ENCODE measurements at places on chromosomes 3 and 15. TPM values are rescaled to one million over a fixed set of nuclear protein-coding genes. Genes with fewer than 3 reads are reported as not detected.

GRCh38 chr15:60363087-60363549, 34.7 kb downstream of the ANXA2 start:
- peak; percentile 28 for DNase-seq

GRCh38 chr3:23748398-23749110, 57.2 kb upstream of the UBE2E1 start:
- DNase-seq, result no peak

DNA sequence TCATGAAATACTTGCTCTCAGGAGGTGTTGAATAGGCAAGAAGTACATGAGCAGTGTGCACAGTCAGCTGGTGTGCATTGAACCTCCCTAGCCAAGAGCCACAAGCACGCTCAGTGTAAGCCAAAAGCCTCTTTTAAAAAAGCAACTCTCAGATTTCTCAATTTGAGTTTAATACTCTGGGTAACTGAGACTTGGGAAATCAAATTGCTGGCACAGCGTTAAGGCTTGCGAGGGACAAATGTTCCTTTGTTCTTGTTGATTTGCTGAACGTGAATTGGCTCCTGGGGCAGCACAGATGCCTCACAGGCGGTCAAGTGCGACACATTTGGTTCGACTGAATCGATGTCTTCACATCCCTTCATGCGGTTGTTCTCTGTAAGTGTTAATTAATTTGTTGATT, at the start of gene FAM240A:
Gene FAM240A (plus strand): TSS at position 202 of the 400 bp plus-strand sequence. CDS start 159 bp downstream, at position 361.
- DNase-seq, result no peak

DNA sequence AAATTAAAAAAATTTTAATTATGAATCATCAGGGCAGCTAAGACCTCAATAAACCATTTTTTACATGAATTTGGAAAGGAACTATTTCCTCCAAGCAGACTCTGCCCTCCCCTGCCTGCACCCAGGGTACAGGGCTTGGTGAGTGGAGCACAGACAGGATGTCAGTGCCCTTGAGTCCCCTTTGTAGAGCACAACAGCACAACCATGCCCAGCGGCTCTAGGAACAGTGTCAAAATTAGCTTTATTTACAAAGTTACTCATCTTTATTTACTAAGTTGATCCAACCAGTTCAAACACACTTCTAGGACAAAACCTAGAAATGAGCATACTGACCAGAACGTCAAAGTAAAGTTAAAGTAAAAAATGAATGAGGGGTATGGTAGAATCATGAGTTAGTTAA, 90.6 kb upstream of the TSC22D2 start:
- DNase-seq, result no peak

DNA sequence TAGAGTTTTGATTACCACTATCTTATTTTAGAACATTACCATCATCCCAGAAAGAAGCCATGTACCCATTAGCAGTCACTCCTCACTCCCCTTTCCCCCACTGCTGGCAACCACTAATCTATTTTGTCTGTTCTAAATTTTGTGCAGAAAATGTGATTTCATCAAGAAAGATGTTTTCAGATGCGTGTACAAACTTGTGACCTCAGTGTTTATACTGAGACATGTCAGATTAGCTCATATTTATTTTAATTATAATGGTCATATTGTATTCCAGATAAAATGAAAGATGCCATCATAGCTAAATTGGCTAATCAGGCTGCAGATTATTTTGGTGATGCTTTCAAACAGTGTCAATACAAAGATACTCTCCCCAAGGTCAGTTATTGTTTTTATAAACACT, 27.8 kb downstream of the PDCD6IP start:
- peak; percentile 6 for DNase-seq

DNA sequence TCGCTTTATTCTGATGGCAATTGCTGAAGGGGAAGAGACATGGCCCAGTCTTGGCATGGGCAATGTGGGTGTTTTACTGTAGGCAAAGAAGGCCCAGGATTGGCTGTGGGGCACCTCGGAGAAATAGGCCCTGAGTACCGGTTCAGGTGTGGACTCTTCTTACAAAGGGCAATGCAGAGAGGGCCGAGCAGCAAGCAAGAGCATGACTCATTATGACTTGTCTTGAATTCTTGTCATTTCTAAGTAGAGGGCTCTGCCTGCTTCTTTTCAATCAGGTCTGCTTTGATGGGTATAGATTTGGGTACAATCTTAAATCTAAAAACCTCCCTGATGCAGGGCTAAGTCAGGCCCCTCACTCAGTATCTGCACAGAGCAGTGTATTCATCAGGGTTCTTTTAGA, 14.8 kb upstream of the BUB1B start:
- DNase-seq, result no peak

- DNase-seq, result no peak
These were observed 14.8 kb downstream of the PBRM1 start for GRCh38 chr3:52670621-52671521.

GRCh38 chr3:62781121-62781520, 94.1 kb downstream of the CADPS start:
- no peak for DNase-seq

DNA sequence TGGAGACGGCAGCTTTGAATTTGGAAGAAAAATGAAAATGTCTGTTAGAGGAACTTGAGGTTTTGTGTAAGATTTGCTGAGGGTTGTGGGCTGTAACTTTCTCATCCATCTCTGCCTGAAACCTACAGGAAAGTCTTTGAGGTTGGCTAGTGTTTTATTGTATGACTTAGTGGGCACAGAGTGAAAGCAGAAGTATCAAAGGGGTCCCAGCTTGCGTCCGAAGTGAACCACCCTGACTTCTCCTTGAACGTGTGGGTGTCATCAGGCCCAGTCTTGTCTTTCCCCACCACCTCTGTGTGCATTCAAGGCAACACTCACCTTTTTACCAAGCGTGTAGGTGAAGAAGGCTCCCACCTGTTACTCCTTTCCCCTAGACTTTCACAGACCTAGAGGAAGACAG, 682.1 kb upstream of the CFAP20DC start:
- no peak for DNase-seq

DNA sequence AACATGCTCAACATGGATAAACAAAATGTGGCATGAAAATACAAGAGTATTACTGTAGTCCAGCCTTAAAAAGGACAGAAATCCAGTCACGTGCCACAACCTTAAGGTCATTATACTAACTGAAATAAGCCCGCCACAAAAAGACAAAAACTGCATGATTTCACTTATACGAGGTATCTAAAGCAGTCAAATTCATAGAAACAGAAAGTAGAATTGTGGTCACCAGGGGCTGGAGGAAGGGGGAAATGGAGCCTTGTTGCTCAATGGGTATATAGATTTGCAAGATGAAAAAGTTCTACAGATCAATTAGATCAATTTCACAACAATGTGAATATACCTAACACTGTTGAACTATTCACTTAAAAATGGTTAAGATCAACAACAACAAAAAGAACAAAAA, 7.4 kb downstream of the GLB1 start:
- DNase-seq, result no peak

GRCh38 chr3:58801541-58801940, 135.0 kb upstream of the FAM3D start:
- peak; percentile 75 for DNase-seq

DNA sequence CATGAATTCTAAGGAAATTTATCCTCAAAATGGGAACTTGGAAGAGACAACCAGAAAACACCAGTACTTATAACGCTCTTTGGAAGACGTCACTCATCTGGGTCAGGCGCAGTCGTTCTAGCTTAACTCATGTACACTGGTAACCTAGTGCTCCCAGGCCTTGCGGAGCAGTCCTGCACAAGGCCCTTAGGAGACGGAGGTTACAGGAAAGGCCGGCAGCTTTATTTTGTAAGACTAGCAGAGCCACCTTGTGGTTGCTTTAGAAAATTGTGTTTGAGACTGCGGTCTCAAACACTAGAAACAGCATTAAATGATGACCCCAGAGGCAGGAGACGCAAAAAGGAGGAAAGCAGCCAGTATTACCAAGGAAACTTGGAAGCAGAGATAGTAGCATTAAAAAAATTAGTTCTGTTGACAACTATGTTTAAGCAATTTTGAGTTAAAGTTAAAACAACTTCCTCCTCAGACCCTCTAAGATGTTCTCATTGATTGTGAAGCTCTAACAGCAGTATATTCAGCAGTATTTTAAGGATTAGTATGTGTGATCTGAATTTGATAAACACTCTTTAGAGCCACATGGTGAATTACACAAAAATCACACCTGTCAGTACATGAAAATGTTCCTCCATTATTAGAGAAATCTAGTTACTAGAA, 141.9 kb upstream of the C2CD4B start:
- peak; percentile 72 for DNase-seq

DNA sequence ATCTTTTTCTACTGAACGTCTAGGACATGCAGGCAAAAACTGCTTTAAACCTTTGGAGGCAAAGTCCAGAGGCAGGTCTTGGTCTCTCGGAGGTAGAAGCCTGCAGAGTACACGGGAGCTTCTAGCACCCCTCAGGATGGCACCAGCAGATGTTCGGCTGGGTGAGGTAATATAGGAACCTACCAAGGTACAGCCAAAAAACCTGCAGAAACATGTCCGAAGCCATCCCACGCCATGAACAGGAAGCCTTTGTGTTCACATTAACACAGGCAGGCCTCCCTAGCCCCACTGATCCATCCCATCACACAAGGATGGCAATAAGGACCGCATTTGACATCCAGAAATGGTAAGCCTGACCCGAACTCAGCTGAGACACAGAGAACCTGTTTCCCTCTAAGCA, 157.9 kb upstream of the HES1 start:
- no peak for DNase-seq

DNA sequence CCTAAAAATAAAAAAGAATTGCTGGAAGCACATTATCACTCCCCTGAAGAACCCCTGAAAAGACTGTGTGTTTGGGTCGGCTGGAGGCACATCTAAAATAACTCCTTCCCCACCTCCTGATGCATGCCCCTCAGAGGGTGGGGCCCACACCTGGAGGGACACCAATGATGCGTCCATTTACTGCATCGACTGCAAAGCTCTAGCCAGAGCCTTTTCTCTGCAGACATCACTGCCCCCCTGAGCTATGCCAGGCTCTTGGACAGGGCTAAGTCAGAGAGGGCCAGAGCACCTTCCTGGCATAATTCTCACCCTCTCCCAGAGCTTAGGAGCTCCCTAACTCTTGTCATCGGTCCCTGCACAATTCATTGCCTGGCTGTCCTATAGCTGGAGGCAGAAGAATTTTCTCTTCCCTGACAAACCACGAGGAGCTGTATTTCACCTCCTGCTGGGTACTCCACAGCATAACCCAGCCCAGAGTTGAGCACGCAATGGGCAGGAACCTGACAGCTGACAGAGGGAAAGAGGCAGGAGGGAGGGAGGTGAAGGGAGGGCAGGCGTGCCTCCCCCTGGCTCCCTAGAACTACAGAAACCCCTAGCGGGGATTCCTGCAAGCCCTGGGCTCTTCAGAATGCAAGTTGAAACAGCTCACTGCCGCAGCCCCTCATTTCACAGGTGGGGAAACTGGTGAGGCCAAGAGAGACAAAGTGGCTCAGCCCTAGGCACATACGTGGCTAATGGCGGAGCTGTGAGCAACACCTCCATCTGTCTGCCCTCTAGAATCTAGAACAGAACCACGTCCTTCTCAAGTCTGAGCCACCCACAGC, 46.6 kb downstream of the XXYLT1 start:
- no peak for DNase-seq

- DNase-seq, result no peak
These were observed 269.2 kb upstream of the GOLIM4 start for GRCh38 chr3:168364967-168365366.

DNA sequence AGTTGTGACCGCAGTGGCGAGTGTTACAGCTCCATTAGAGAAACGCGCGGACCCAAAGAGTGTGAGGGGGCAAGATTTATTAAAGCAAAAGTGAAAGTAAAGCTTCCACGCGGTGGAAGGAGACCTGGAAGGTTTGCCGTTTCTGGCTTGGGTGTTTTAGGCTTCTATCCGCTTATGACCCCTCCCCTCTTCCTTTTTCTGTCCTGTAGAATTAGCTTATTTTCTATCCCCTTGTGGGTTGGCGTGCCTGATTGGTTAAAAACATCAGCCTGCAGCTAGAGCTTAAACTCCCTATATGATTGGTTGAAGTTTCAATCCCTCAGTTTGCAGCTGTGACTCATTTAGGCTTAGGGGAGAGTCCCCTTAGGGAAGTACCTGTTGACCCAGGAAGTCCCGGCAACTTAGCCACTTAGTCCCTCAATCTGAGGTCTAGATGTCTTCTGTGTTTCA, 39.6 kb downstream of the C3orf38 start:
- peak; percentile 19 for DNase-seq

GRCh38 chr15:68232937-68233336, 3.4 kb upstream of the CLN6 start:
- no peak for DNase-seq

DNA sequence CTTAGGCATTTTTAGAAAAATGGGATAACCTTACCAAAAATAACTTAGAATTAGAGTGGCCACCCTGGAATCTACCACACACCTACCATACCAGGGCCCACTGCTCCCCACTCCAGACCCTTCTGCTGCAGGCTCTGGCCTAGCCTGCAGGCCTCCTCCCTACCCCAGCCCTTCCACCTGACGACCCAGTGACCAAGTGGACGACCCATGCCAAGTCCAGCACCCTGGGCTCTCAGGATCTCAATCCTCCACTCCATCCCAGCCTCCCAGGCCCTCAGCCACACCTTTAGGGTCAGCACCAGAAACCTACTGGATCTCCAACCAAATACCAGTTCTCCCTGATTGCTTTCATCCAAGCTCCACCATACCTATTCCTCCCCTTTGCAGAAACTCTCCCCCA, 145.8 kb downstream of the TPRA1 start:
- DNase-seq, result no peak

DNA sequence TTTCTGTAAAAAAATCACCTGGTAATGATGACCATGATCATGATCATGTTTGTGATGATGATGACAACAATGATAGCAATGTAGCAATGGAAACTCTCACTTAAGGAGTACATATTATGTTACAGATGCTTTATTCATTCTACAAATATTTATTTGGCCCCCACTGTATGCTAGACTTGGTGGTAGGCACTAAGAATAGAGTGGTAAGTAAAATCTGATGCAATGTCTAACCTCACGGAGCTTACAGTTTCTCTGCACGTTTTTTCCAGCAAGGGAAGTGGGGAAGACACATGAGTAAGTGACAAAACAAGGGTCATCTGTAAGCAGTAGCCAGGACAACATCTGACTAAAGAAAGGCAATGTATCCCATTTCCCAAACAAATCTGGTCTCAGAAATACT, 199.4 kb upstream of the MRPL3 start:
- DNase-seq, result no peak

- peak; percentile 94 for DNase-seq
These were observed at the start of gene CHRNB4 for GRCh38 chr15:78641102-78641748. Gene CHRNB4, minus strand, starts transcription at chr15:78641210. Its CDS starts 77 bp downstream, at chr15:78641133.

Gene CRYGS
- polyA plus RNA-seq, result 2.3 TPM

Gene NEIL1
- polyA plus RNA-seq, result 11.4 TPM

Gene ADAMTSL3
- polyA plus RNA-seq, result 0.02 TPM

Gene CLDN1
- polyA plus RNA-seq, result 1.8 TPM

Gene CCR9
- polyA plus RNA-seq, result not detected

Gene PTH1R
- 0.07 TPM for polyA plus RNA-seq

Gene UROC1
- not detected for polyA plus RNA-seq

Gene LMAN1L
- polyA plus RNA-seq, result 0.02 TPM

Gene MYLK
- polyA plus RNA-seq, result 272 TPM

Gene TTLL13
- 0.06 TPM for polyA plus RNA-seq

Gene NANOGP8
- not detected for polyA plus RNA-seq

Gene PAK6
- polyA plus RNA-seq, result 0.07 TPM

Gene TMCO5A
- polyA plus RNA-seq, result not detected

Gene MEX3B
- polyA plus RNA-seq, result 6.2 TPM
